ENCODE measurements at places on chromosomes 1 and 21.

GRCh38 chr1:39554277-39554676, 22.3 kb downstream of the PABPC4 start:
- no peak for DNase-seq

- DNase-seq, result no peak
Measured at GRCh38 chr1:212814537-212815334, 23.0 kb downstream of the TATDN3 start.

DNA sequence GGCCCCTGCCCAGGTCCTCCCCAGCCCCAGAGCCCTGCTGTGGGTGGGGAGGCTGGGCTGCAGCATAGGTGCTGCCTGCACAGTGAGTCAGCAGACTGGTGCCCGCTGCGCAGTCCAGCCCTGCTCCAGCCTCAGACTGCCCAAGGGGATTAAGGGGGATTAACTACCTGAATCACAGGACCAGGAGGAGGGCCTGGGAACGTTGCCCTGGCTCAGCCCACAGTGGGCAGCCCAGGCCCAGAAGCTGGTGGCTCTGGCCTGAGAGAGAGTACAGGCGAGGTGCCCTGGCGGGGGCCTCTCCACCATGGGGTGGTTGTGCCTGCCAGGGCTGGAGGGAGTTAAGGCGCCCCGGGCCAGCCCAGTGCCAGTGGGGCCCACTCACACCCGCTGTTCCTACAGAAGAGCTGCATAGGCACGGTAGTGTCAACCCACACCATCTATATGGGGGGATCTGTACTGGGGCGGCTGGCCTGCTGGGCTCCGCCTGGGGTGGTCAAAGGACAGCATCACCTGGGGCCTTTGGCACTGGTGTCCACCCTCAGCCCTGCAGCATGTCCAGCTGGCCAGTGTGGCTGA, 2.3 kb downstream of the OBSCN start:
- DNase-seq, result no peak

DNA sequence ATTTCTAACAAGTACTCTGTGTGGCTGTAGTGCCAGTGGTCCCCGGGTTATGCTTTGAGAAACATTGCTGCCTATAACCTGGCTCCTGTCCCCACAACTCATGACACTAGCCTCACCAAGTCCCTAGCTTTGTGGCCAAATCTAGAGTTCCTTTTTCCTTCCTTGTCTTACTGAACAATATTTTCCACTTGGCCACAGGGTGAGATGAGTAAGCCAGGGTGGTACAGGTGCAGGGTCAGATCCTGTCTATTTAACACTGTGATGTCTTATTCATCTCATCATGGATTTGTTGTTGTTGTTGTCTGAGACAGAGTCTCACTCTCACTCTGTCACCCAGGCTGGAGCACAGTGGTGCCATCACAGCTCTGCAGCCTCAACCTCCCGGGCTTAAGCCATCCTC, 18.6 kb downstream of the ARMH1 start:
- no peak for DNase-seq

GRCh38 chr1:24904731-24905354, 25.2 kb downstream of the RUNX3 start:
- no peak for DNase-seq

DNA sequence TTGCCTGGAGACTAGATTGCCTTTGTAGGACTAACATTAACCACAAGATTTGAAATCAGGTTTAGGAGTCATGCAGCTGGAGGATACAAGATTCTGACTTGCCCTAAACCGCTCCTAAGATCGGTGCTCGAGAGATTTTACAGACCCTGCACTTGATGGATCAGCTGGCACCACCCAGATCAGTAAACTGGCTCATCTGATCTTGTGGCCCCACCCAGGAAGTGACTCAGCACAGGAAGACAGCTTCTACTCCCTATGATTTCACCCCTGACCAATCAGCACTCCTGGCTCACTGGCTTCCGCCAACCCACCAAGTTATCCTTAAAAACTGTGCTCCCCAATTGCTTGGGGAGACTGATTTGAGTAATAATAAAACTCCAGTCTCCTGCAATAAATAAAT, 876 bp upstream of the CATSPERE start:
- no peak for DNase-seq

GRCh38 chr1:109739738-109740614, 862 bp downstream of the GSTM3 start:
- peak; percentile 92 for DNase-seq

- DNase-seq, result no peak
Measured at GRCh38 chr1:202187041-202187671, 6.4 kb upstream of the LGR6 start.

- DNase-seq, result no peak
Measured at GRCh38 chr1:235434001-235434400, 66.8 kb downstream of the TBCE start.

- DNase-seq, result no peak
Measured at GRCh38 chr1:170146720-170147263, 1.0 kb downstream of the NTMT2 start.

- no peak for DNase-seq
Measured at GRCh38 chr1:220666349-220666748, 23.8 kb upstream of the C1orf115 start.

DNA sequence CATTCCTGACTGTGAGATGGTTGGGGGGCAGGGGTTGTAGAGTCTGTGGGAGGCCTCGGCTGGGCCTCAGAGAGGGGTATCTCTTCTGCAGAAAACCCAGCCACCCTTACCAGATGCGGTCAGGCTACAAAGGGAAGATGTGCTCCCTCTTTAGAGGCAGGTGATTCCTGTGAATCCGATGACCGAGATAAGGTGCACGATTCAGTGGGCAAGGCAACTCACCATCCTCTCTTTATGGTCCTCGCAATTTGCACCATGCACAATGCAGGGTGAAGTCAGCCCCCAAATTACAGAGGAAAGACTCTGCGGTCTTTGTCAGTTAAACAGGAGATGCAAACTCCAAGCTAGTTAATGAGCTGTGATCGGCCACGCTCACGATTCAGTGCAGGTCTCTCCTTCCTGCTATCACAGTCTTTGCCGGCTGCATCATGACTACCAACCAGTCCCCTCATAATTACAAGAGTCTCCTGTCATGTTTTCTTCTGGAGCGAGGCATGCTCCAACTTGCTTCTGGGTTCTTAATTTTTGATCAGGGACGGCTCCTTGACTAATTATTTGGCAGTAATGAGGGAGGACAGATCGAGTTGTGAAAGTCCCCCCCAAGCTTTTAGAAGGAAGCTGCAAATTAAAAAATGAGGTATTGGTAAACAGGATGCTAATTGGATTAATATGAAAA, 12.5 kb downstream of the TP73 start:
- no peak for DNase-seq

DNA sequence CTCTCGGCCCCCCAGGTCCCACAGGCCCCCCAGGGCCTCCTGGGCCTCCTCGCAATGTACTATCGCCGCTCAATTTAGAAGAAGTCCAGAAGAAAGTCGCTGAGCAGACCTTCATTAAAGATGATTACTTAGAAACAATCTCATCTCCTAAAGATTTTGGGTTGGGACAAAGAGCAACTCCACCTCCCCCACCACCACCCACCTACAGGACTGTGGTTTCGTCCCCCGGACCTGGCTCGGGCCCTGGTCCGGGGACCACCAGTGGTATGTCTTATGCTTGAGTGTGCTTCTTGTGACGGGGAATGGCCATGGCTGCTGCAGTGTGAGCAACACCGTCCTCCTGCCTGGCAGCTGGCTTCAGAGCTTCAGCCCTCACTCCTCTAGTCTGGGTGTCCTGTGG, 70.2 kb upstream of the DYNLT5 start:
- DNase-seq, result no peak

Data from hepatic stellate cell (primary cell).